ENCODE measurements at places on chromosomes 12 and 14.

GRCh38 chr14:56953884-56954283 lies 143.6 kb upstream of the OTX2 start:
- DNase-seq = no peak

DNA sequence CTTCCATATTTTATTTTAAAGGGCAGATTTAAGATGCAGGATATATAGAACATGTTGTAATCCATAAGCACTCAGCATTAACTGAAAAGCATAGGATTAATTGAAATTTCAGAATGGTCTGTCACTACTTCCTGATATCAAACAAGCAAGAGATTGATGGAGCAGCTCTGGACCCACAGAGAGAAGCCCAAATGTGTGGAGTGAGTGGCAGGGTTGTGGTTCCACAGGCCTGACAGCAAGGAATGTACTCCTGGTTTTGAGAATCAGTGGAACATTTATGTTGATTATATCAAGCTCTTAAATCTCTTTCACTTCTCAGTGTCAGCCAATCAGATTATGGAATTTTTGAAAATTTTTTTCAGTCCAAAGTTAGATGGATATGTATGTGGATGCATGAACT lies 267.6 kb upstream of the PRICKLE1 start:
- DNase-seq = no peak

DNA sequence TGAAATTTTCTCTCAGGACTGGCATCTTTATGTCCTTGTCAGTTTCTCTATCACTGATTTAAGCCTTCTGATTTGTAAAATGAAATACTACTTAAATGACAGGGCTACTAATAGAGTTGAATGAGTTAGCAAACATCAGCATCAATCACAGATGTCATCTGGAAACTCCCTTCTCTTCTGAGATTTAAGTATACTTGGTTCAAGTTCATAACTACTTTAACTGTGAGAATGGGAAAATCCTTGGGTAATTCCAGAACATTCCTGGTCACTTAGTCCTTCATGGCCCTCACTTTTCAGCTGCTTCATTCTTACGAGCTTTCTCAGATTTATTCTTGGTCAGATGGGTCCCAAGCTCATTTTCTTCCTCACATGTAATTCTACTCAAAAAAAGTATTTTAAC lies 1655.3 kb upstream of the FLRT2 start:
- no peak for DNase-seq

DNA sequence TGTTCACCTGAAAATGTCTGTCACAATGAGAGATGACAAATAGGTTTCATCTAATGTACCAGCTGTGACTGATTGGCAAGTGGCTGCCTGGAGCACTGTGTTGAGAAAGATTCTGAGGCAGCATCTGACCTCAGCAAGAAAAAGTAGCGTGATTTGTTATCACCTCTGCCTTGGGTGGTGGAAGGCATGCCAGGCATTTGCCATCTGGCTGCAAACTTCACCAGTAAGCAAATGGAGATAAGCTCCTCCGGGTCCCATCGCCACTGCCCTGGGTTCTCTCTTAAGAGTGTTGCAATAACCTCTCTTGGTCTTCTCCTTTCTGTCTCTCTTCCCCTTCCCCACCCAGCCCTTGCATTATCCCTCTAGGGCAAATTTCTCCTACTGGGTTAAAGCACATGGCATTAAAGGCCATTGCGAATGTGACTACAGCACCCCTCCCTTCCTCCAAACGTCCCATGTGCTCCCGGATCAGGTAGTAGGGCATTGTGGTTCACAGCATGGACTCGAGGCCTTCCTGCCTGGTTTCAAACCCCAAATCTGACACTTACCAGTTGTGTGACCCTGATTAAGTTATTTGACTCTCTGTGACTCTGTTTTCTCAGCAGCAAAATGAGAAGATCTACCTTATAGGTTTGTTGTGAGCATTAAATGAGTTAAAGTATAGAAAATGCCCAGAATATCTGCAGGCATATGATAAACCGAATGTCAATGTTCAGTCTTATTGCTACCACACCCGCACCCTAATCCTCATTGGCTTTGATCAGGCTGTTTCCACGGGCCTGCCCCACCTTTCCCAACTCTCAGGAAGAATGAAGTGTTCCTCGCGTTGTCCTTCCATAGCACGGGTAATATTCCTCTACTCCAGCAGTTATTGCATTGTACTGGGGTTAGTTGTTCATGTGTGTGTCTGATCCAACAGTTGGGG lies 8.2 kb upstream of the LGALS3 start:
- no peak for DNase-seq

DNA sequence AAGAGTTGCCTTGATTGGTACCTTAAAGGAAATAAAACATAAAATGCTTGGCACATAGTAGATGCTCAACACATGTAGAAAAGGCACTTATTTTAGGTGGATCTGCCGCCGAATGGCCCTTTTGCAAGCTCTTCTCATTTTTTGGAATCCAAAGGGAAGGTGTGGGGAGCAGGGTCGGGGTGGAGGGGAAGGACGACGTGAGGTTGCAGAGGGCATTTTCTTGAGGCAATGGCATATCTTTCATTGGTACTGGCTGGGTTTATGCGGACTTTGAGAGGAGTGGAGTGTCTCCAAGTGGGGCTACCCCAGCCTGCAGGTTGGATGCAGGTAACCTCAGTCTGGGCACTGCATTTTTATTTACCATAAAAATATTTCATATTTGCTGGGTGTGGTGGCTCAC lies 8.1 kb downstream of the RTL1 start:
- DNase-seq = no peak

All from activated effector memory CD4-positive, alpha-beta T cell treated with Interleukin-2 at 50 U/mL for 16 hours (primary cell).